Activated naive CD8-positive, alpha-beta T cell treated with anti-CD3 and anti-CD28 coated beads for 36 hours (primary cell): ENCODE measurements at places on chromosomes 16 and 17. TPM values are rescaled to one million over a fixed set of nuclear protein-coding genes. Genes with fewer than 3 reads are reported as not detected.

The CCL5 gene
- total RNA-seq, result 16.4 TPM

The TIMM22 gene
- 15.4 TPM for total RNA-seq

DNA sequence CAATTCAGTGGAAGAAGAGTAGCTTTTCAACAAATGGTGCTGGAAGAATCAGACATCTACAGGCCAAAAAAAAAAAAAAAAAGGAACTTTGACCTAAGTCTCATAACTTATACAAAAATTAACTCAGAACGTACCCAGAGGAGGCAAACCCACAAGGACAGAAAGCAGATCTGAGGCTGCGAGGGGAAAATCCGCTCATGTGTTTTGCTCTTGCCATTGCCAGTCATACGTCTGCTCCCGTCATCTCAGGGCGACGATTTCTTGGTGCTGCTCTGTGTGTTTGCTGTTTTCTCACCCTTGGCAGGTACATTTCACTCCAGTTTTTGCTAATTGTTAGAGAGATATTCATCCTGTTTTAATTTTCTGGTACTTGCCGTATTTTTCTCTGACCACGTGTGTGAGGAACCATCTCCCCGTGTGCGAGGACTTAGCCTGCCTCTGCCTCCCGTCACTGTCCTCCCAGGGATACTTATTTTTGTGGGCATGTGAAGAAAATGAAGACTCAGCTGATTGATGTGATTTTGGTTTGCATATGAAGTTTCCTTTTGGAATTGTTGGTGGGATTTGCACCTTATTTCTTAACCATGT lies 33.4 kb upstream of the ACSF3 start:
- no peaks in the 10 kb centered on the region for H3K4me1 ChIP-seq
- H3K4me3 ChIP-seq, result no peak overlapping the region
- DNase-seq, result no peak
- no peaks in the 10 kb centered on the region for H3K27me3 ChIP-seq
- no peak overlapping the region for H3K27ac ChIP-seq

GRCh38 chr16:10033556-10033955 lies 148.7 kb downstream of the GRIN2A start:
- DNase-seq, result no peak
- peaks cover 19% of the 10 kb centered on the region for H3K27me3 ChIP-seq

GRCh38 chr16:67546761-67547422 lies 15.4 kb upstream of the CTCF start:
- peaks cover 11% of the 10 kb centered on the region for H3K36me3 ChIP-seq
- peak overlapping the region; percentile 91 for H3K27ac ChIP-seq
- H3K4me3 ChIP-seq, result no peak overlapping the region
- no peaks in the 10 kb centered on the region for H3K27me3 ChIP-seq

- H3K4me1 ChIP-seq, result peaks cover 13% of the 10 kb centered on the region
- no peaks in the 10 kb centered on the region for H3K36me3 ChIP-seq
- no peaks in the 10 kb centered on the region for H3K27me3 ChIP-seq
Observed at GRCh38 chr17:2563061-2563460, 30.4 kb upstream of the PAFAH1B1 start.

- no peaks in the 10 kb centered on the region for H3K27me3 ChIP-seq
- no peak overlapping the region for H3K4me3 ChIP-seq
- no peak for DNase-seq
- no peak overlapping the region for H3K27ac ChIP-seq
- H3K4me1 ChIP-seq, result no peaks in the 10 kb centered on the region
- H3K36me3 ChIP-seq, result no peaks in the 10 kb centered on the region
Observed at GRCh38 chr16:77288222-77288621, 89.0 kb downstream of the SYCE1L start.

- no peak overlapping the region for H3K4me3 ChIP-seq
- H3K27me3 ChIP-seq, result peaks cover 12% of the 10 kb centered on the region
- no peak for DNase-seq
- H3K36me3 ChIP-seq, result no peaks in the 10 kb centered on the region
- no peak overlapping the region for H3K27ac ChIP-seq
- H3K4me1 ChIP-seq, result peaks cover 1% of the 10 kb centered on the region
Observed at GRCh38 chr16:66309-67182, 5.9 kb downstream of the RHBDF1 start.

GRCh38 chr17:63999680-64000531 lies 1.8 kb downstream of the PRR29 start:
- H3K36me3 ChIP-seq, result peaks cover 5% of the 10 kb centered on the region
- peak overlapping the region; percentile 89 for H3K4me3 ChIP-seq
- no peaks in the 10 kb centered on the region for H3K27me3 ChIP-seq
- DNase-seq, result no peak
